ENCODE measurements at places on chromosomes 6 and 20.
A peak's percentile ranks its signal among the peaks of the same experiment; 100 is the strongest.

DNA sequence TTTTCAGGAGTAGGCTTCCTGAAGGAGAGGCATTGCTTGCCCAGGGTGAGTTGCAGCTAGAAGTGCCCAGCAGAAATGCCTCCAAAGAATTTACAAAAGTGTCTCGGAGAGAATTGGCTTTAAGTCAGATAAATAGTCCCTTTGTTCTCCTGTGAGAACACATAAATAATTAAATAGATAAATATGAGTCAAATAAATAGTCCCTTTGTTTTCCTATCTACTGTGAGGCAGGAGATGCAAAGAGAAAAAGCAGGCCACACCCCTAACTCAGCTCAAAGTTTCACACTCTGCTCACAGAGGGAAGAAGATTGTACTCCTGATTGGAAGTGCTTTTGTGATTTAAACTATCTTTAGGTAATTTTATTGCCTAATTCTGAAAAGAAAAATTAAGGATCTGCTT, 180.7 kb upstream of the PRSS16 start:
- DNase-seq: no peak

GRCh38 chr20:34515484-34516246, 557 bp upstream of the DYNLRB1 start:
- DNase-seq: peak; percentile 72

- no peak for DNase-seq
Observed at GRCh38 chr6:136030131-136030530, 178.6 kb downstream of the PDE7B start.

GRCh38 chr20:16257021-16257420, 316.2 kb downstream of the KIF16B start:
- no peak for DNase-seq

GRCh38 chr20:12824328-12825225, 184.2 kb upstream of the SPTLC3 start:
- no peak for DNase-seq

DNA sequence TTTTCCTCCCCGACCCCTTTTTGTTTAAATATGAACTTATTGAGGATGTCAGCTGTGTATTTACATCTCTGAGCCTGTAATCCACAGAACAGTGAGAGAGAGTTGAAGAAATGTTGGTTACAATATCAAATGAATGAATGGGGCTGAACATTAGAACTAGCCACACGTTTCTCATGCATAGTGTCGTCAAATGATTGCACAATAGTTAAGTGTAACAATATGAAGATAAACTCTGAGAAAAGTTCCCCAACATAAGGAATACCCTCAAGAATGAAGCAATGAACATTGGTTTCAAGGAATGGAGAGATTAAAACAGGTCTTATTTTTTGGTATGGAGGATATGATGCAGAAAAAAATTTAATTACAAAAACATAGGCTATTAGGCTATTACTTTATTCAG, 100.5 kb upstream of the DTNBP1 start:
- no peak for DNase-seq

Measured in NCI-H226 (cell line).